ENCODE measurements at places on chromosomes 11 and 22.

- 0 out of 2 replicates have a peak, but pooled peaks cover 6% of the 10 kb centered on the region for H3K27me3 ChIP-seq
- no peaks in the 10 kb centered on the region for H3K36me3 ChIP-seq
- no peaks in the 10 kb centered on the region for H3K4me1 ChIP-seq
- H3K27ac ChIP-seq, result no peak overlapping the region
- H3K4me3 ChIP-seq, result no peak overlapping the region
These were observed 10.4 kb downstream of the KIRREL3 start for GRCh38 chr11:126989942-126990715.

DNA sequence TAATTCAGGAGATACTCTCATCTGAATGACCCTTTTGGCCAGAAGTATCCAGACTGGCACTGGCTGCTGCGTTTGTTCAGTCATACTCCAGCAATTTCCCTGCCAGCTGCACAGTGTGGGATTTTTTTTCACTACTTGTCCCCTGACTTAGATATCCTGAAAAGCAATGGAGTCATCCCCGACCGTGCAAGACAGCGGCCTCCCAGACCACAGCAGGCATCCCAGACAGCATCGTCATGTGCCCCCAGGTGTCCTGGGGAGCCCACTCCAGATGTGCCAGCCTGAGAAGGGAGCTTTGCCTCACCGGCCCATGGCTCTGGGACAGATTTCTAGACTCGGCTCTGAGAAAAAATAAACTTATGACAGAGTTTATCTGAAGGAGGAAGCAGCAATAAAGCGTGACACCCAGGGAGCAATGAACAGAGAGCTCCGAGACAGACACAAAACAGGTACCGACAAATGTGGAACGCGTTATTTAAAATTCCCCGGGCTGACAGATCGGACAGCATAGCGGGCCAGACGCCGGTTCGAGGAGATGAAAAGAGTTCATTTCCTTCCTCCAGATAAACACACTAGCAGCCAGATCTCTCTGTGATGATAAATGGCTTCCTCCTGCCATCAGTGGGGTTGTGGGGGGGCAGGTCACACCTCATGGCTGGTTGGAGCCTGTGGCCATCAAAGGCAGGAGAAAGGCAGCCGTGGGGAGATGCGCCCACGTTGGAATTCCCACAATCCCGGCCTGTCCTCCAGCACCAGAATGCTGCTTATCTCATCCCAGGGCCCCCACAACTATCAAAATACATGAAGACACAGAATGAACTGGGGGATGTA is 106.4 kb upstream of the FGF3 start:
- no peak overlapping the region for H3K4me3 ChIP-seq
- no peaks in the 10 kb centered on the region for H3K27me3 ChIP-seq

GRCh38 chr11:45960387-45961095 is 38.1 kb downstream of the LARGE2 start:
- no peak overlapping the region for H3K27ac ChIP-seq
- no peaks in the 10 kb centered on the region for H3K27me3 ChIP-seq
- no peaks in the 10 kb centered on the region for H3K36me3 ChIP-seq

DNA sequence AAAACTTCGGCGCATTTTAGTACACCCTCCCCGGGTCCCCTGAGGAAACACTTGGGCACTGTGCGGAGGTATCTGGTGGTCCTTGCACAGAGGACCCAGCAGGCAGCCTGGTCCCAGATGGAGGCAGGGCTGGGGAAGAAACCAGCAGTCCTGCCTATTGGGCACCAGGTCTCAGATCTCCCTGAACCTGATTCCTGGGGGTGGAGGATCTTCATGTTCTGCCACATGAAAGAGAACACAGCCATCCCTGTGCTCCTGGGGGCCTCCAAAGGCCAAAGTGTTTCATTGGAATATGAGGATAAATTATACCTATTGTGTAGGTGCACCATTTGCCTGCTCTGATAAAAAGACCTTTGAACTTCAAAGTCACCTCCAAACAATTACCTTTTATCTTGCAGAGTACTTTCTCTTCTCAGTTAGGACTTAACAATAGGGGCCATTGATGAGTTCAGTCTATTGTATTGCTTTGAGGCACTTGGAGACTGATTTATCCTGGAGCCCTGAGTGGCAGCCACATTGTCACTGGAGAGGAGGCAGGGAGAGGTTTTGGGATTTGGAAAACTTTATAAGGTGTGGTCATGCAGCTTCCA is 1.8 kb downstream of the RCN1 start:
- H3K27ac ChIP-seq, result no peak overlapping the region
- H3K36me3 ChIP-seq, result peaks cover 2% of the 10 kb centered on the region

GRCh38 chr11:70463478-70464255 is 65.3 kb downstream of the CTTN start:
- H3K4me1 ChIP-seq, result no peaks in the 10 kb centered on the region
- no peaks in the 10 kb centered on the region for H3K27me3 ChIP-seq
- H3K27ac ChIP-seq, result no peak overlapping the region
- no peak overlapping the region for H3K4me3 ChIP-seq
- DNase-seq, result no peak

- no peaks in the 10 kb centered on the region for H3K36me3 ChIP-seq
- no peak for DNase-seq
- no peak overlapping the region for H3K27ac ChIP-seq
- no peaks in the 10 kb centered on the region for H3K4me1 ChIP-seq
- no peak overlapping the region for H3K4me3 ChIP-seq
These were observed 1.4 kb upstream of the SOX6 start for GRCh38 chr11:16357775-16358174.

GRCh38 chr22:24973872-24974271 is 21.4 kb downstream of the KIAA1671 start:
- peaks cover 67% of the 10 kb centered on the region for H3K4me1 ChIP-seq
- H3K27me3 ChIP-seq, result no peaks in the 10 kb centered on the region
- H3K27ac ChIP-seq, result no peak overlapping the region
- H3K4me3 ChIP-seq, result no peak overlapping the region
